ENCODE measurements at places on chromosomes 5 and 9.

- no peak for DNase-seq
These were observed 51.5 kb downstream of the MLLT3 start for GRCh38 chr9:20570756-20571155.

GRCh38 chr5:158381614-158382160 lies 522.7 kb upstream of the CLINT1 start:
- no peak for DNase-seq

DNA sequence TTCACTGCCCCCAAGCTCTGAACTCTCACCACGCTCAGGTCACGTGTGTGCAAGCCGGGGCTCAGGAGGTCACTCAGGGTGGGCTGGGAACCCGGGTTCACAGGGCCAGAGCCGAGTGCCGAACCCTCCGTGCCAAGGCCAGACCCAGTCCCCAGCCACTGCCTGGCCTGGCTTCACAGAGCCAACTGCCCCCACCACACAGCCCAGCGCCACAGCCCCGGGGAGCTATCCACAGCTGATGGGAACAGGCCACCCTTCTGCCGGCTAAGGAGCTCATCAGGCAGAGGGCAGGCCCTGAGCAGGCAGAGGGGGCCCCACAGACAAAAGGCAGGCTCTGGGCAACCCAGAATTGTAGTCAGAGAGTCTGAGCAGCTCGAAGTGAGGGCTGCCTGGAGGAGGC lies 117.0 kb downstream of the VAV2 start:
- no peak for DNase-seq

DNA sequence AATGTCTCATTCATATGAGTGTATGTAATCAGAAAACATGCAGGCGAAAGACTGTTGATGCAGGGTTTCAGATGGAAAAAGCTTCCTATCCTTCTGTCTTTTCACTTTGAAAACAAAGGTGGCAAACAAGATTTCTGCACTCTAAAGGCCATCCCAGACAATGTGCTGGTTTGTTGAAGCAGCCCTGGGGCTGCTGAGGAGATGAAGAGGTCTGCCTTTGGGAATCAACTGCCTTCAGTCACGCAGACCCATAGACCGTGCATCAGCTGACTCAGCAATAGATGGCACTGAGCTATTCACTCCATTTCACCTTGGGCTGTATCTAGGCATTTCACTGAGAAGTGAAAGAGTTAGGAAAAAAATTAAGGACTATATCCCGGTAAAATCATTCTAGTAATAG lies 60.5 kb upstream of the C5orf46 start:
- no peak for DNase-seq

DNA sequence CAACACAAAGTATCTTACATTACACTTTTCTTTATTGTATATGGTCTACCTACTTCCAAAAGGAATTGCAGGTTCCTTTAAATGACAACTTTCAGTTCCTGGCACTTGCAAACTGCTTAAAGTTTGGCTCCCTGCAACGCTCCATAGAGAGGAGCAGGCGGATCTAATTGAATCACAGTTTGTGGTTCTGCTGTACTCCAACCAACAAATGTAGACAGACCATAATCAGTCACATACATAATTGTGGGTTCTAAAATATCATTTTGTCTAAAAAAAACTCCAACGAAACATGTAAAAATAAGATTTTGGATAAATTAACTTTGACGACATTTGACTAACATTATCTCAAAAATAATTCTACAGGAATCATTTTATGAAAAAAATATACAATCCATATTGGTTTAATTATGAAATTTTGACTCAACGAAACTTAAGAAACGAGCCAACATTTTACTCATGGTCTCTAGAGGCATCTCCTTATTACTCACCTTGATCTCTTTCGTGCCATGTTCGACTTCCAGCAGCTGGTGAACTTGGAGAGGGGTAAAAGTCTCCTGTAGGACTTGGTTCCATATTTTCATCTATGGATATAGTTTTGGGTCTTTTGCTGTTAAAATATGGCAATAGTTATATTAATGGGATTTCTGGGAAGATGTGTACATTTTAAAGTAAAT lies 167.6 kb downstream of the NFIB start:
- DNase-seq, result no peak
